ENCODE measurements at places on chromosomes 5 and 9.

DNA sequence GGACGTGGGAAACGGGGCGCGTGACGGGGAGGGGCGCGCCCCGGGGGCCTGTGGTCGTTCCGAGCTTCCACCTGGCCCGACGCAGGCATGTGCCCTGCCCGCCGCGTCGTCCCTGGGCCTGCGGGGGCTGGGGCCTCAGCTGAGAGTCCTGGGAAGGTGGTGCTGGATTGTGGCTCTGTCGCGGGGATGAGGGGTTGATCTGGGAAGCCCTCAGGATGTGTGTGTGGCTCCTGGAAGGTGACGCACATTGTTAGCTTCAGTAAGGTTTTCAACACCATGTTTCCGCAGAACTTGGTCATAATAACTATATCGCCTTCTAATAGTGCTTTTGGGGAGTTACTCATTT is 589.1 kb downstream of the MTRR start:
- DNase-seq, result peak; percentile 3

DNA sequence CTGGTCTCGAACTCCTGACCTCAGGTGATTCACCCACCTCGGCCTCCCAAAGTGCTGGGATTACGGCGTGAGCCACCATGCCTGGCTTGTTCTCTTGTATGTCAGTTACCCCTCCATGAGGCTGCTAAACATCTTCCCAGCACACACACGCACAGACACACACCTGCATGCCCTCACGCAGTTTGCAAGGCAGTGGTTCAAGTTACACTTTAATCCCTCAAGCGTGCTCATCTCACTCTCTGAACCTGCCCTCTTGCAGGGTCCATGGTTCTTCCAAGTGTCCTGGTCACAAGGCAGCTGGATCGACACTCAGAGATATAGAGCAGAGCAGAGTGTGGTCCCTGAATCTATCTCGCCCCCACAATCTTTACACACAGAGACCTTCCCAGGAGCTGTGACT is 34.1 kb upstream of the RUFY1 start:
- DNase-seq, result no peak

- DNase-seq, result no peak
Measured at GRCh38 chr5:107543868-107544267, 126.9 kb downstream of the EFNA5 start.

- no peak for DNase-seq
Measured at GRCh38 chr5:123150089-123150488, 61.0 kb downstream of the PRDM6 start.

DNA sequence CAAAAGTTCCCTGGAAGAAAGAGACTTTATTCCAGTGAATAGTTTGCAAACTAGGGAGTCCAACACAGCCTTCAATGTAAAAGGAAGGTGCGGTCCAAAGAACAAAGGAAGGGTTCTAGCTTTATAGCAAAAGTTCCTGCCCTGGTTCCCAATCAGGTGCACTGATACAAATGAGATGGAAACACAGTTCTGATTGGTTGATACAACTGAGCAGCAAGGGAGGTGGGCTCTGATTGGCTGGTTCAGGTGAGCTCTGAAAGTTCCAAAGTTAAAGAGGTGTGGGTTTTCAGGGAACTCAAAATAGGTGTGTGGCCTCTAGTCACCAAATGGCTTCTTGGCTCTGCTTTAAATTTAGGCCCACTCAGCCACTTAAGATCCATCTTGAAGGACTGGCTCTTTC is 43.1 kb downstream of the P4HA2 start:
- DNase-seq, result no peak

- DNase-seq, result no peak
Measured at GRCh38 chr9:70678153-70678552, 263.7 kb upstream of the KLF9 start.

- no peak for DNase-seq
Measured at GRCh38 chr9:27634879-27635278, 61.6 kb upstream of the C9orf72 start.

DNA sequence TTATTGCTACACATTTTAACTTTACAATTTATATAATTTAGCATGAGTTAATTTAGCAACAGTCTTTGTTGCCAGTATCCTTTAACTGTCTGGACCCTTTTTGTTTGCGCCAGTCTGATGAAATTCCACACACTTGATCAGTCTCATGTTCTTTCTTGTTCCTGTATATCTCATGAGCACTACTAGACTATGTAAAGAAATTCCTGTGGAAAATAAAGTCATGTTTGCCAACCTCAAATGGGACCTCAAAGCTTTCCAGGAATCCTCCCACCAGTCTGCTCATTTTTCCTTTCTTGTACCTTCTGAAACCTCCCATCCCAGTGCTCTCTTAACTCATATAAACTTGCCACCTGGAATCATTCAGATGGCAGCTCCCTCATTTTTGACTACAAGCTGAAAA is 8.0 kb downstream of the DMXL1 start:
- DNase-seq, result no peak

DNA sequence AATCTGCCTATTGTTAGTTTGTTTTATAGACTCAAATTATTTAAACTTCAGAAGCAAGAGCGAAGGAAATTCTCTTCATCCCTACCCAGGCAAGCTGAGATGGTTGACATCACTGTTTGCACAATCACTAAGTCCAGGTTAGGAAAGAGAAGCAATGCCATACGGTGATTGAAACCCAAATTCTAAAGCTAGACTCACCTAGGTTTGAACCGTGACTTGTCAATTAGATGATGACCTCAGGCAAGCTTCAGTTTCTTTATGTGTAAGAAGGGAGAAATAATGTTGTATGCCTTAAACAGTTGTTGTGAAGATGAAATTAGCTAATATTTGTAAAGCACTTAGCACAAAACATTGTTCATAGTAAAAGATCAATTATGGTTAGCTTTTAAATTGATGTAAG is 96.5 kb upstream of the ANKRD55 start:
- no peak for DNase-seq

- no peak for DNase-seq
Measured at GRCh38 chr5:33059081-33059480, 348.0 kb downstream of the NPR3 start.

DNA sequence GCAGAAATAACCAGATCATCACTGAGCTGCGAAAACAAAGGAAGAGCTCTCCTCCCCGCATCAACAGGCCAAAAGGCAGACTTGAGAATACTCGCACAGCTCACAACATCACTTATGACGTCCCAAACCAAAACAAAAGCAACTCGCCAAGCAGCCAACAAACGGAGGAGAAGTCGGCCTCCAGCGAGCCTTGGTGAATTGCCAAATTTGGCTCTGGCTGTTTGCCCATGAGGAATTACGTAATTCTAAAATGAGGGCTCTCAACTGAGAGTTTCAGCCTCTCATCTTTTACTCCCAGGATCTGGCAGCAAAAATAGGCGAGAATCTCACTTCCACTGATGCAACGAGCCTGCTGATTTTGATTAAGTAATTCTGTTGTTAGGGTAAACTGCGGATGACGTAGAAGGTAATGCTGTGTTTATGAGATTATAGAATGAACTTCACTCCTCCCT is 51.7 kb upstream of the SEMA6A start:
- peak; percentile 70 for DNase-seq

DNA sequence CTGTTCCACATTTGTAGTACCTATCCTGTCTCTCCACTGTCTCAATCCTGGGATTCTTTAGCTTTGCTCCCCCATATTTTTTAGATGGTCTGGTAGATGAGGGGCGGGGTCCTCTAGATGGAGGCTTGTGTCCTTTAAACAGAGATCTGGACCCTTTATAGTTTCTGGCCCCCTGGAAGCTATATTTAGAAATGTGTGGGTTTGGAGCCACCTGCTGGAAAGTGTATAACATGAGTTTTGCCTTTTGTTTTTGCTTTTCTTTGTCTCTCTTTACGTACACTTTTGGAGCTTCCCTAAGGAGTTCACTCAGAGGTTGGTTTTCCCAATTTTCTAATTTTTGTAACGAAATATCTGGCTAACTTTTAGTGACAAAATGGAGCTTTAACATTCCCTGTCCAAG is 110.7 kb downstream of the CFAP95 start:
- no peak for DNase-seq

GRCh38 chr9:94567271-94567670 is 12.4 kb downstream of the PCAT7 start:
- no peak for DNase-seq

All from left kidney (tissue), 8 donors.